ENCODE measurements at places on chromosomes 1 and 21. TPM values are rescaled to one million over a fixed set of nuclear protein-coding genes. Genes with fewer than 3 reads are reported as not detected.

Gene TMCC2
- polyA plus RNA-seq: 11.2 TPM

DNA sequence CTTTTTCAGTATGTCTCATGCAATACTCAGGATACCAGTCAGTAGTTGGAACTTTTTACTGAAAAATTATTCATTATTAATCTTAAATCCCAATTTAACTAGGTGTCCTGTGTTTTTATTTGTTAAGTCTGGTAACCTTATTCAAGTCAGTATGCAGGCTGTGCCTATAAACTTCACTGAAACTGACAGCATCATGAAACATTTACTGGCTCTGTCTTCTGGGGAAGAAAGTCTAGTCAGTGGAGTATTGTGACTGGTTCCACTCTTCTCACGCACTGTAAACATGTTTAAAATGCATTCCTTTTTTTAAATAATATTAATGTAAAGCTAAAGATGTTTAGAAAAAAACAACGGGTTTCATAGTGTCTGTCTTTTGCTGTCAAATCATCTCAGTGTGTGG, 739.7 kb downstream of the LTN1 start:
- H3K4me3 ChIP-seq: no peak overlapping the region
- H3K36me3 ChIP-seq: no peaks in the 10 kb centered on the region
- no peak overlapping the region for H3K27ac ChIP-seq
- no peaks in the 10 kb centered on the region for H3K27me3 ChIP-seq
- no peaks in the 10 kb centered on the region for H3K4me1 ChIP-seq

Gene NES
- polyA plus RNA-seq: 13.2 TPM

DNA sequence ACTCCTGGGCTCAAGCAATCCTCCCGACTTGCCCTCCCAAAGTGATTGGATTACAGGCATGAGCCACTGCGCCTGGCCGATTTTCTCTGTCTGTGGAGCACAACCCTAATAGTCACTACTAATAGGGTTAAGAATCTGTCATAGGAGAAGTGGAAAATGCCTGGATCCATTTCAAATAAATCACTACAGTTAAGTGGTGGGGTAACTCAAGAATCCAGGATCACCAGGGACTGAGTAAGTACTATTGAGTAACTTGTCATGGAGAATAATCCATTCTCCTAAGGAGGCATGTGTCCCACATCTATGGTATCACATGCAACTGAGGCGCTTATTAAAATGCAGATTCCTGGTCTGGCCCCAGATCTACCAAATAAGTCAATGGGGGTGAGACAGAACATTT, 53.2 kb downstream of the OPTC start:
- H3K36me3 ChIP-seq: no peaks in the 10 kb centered on the region
- no peak overlapping the region for H3K4me3 ChIP-seq
- no peaks in the 10 kb centered on the region for H3K27me3 ChIP-seq
- no peaks in the 10 kb centered on the region for H3K4me1 ChIP-seq
- no peak for DNase-seq

- H3K27me3 ChIP-seq: peaks cover 4% of the 10 kb centered on the region
- DNase-seq: no peak
- no peak overlapping the region for H3K4me3 ChIP-seq
These were observed 241.0 kb downstream of the RHOU start for GRCh38 chr1:228976316-228976715.

- H3K4me3 ChIP-seq: peak overlapping the region; percentile 79
- H3K4me1 ChIP-seq: no peaks in the 10 kb centered on the region
- no peak overlapping the region for H3K27ac ChIP-seq
- peaks cover 21% of the 10 kb centered on the region for H3K27me3 ChIP-seq
These were observed 502 bp downstream of the VANGL2 start for GRCh38 chr1:160400646-160401486.

DNA sequence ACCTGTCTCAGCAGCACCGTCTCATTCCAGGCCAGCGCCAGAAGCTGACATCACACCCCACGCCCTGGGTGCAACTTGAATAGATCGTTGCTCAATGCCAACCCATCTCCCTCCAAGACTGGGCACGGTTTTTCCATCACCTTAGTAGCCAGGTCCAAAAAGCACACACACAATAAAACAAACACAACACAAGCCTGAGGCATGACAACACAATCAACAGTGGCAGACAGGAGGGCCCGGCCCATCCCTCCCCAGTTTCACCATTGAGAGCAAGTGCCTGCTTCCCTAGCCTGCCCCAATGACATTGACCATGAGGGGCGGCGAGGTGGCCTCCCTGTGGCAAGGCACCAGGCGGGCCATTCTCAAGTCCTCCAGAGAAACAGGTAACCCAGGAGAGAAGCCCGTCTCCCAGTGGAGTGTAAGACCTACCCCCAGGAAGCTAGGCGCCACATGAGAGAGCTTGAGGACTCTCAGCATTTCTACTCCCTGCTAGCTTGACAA, 2.7 kb downstream of the IFFO2 start:
- peaks cover 63% of the 10 kb centered on the region for H3K4me1 ChIP-seq
- no peaks in the 10 kb centered on the region for H3K36me3 ChIP-seq
- H3K4me3 ChIP-seq: peak overlapping the region; percentile 92
- no peak for DNase-seq
- peak overlapping the region; percentile 78 for H3K27ac ChIP-seq
- H3K27me3 ChIP-seq: no peaks in the 10 kb centered on the region

Gene GNL2
- polyA plus RNA-seq: 132 TPM

GRCh38 chr1:155424091-155424490, 103.4 kb downstream of the RUSC1 start:
- H3K36me3 ChIP-seq: no peaks in the 10 kb centered on the region
- no peaks in the 10 kb centered on the region for H3K4me1 ChIP-seq
- no peak overlapping the region for H3K4me3 ChIP-seq

- H3K4me3 ChIP-seq: no peak overlapping the region
- no peaks in the 10 kb centered on the region for H3K27me3 ChIP-seq
- no peaks in the 10 kb centered on the region for H3K36me3 ChIP-seq
- peaks cover 12% of the 10 kb centered on the region for H3K4me1 ChIP-seq
- DNase-seq: no peak
These were observed 38.8 kb upstream of the SUCO start for GRCh38 chr1:172494166-172494565.

Gene ZMYND12
- 6.1 TPM for polyA plus RNA-seq

Gene SLC9C2
- polyA plus RNA-seq: 0.32 TPM

- H3K36me3 ChIP-seq: no peaks in the 10 kb centered on the region
- no peaks in the 10 kb centered on the region for H3K27me3 ChIP-seq
- H3K4me3 ChIP-seq: no peak overlapping the region
- DNase-seq: no peak
- H3K27ac ChIP-seq: no peak overlapping the region
These were observed 98.3 kb downstream of the CD58 start for GRCh38 chr1:116472431-116472961.

GRCh38 chr21:15638856-15639549, 90.8 kb upstream of the USP25 start:
- H3K27me3 ChIP-seq: no peaks in the 10 kb centered on the region
- no peak overlapping the region for H3K4me3 ChIP-seq
- no peaks in the 10 kb centered on the region for H3K36me3 ChIP-seq

DNA sequence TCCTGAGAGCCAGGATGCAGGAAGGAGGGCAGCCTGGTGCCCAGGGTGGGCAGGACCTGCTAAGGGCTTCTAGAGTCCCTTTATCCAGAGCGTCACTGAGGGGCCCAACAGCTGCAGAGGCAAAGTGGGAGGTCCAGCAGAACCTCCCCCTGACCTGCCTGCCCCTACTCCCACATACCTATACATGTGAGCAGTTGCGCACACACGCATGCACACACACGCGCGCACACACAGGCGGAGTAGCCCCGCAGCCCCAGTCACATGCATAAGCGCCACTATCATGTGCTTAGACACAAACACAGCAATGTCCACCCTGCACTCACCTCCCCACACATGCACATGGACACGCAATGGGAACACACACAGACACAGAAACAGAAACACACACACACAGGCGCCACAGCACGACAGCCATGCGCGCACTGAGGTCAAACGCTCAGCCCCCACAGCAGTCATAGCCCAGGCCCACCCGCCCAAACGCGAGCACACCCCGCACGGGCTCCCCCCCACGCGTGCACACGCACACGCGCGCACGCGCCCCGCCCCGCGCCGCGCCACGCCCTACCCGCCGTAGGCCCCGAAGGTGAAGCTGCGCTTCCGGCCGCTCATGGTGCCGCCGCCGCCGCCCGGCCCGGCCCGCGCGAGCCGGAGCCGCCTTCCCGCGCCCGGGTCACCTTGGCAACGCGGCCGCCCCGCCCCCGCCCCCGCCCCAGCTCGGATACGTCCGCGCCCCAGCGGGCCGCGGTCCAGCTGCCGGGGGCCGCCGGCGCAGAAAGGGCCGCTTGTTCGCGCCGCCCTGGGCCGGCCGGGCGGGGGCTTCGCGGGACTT, 17.7 kb downstream of the RAP1GAP start:
- no peaks in the 10 kb centered on the region for H3K36me3 ChIP-seq
- no peaks in the 10 kb centered on the region for H3K27me3 ChIP-seq
- no peak overlapping the region for H3K4me3 ChIP-seq

Gene PRAMEF12
- not detected for polyA plus RNA-seq

GRCh38 chr1:20138346-20138745, 777 bp upstream of the PLA2G2F start:
- no peak overlapping the region for H3K4me3 ChIP-seq
- H3K27ac ChIP-seq: no peak overlapping the region

DNA sequence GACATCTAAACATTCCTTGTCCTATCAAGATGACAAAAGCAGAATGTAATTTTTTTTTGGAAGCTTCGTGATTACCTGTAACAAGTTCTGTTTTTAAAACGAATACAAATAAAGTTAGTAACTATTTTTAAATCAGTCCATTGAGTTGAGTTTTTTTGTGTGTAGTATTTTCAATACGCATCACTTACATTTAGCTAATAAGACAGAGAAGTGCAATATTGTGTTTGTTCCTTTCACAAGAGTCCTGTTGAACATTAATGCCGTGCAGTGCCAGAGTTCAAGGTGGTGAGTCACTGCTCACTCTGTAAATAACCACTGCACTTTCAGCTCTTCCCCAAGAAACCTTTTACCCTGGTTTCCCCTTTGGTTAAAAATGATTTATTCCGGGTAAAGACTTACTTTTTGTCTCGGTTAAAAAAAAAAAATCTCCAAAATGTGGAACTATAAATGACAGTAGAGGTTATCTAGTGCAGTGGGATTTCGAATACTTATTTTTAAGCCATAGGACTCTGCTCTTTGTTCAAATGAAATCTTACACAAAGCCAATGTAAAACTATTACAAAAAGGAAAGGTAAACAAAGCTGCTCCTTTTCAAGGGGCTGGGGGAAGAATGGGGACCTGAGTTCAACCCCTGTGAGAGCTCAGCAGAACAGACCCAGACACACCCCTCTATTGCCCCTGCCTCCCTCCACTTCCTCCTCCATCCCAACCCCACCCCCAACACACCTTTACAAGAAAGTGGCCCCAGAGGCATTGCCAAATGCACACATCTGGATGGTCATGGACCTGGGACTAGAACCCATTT, 14.8 kb upstream of the NCMAP start:
- peak; percentile 29 for DNase-seq
- no peaks in the 10 kb centered on the region for H3K36me3 ChIP-seq
- H3K4me3 ChIP-seq: no peak overlapping the region
- no peaks in the 10 kb centered on the region for H3K4me1 ChIP-seq

Gene TMEM52
- polyA plus RNA-seq: 20.9 TPM

- no peaks in the 10 kb centered on the region for H3K36me3 ChIP-seq
- DNase-seq: no peak
- H3K27ac ChIP-seq: no peak overlapping the region
- no peaks in the 10 kb centered on the region for H3K4me1 ChIP-seq
- no peaks in the 10 kb centered on the region for H3K27me3 ChIP-seq
These were observed 511.9 kb downstream of the PTPRC start for GRCh38 chr1:199150756-199151155.

DNA sequence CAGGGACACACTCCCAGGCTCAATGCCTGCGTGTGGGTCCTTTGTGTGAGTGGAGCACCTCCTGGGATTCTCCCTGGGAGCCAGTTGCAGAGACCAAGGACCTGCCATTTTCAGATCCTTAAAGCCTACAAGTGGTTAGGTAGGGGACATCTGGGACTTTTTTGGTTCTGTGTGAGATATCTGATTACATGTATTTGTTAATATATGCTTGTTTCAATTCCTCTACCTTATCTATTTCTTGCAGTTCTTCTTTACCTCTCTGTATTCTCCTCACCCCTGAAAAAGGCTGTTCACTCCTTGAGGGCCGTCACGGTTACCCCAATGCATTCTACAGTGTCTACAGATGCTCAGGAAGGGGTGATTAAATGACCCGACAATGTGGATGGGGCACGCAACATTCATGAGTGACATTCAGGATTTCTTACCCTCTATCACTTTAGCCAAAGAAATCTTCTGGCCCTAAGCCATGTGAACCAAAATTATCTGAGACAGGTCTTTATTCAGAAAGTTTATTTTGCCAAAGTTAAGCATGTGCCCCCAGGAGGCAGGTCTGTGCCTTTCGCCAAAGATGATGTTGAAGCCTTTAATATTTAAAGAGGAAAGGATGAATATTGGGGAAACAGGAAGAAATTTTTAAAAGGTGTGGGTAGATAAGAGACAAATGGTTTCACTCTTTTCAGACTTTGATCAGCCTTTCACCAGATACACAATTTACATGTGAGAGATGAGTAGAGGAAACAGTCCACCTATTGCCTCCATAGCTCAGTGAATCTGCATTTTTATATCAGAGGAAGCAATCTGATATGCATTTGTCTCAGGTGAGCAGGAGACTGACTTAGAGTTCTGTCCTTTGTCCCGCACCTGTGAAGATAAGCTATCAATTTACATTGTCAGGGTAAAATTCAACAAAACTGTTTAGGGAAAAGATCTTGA, 44.6 kb upstream of the MPZL1 start:
- no peak overlapping the region for H3K27ac ChIP-seq
- H3K27me3 ChIP-seq: no peaks in the 10 kb centered on the region
- H3K36me3 ChIP-seq: no peaks in the 10 kb centered on the region

Gene PTGS2
- polyA plus RNA-seq: 0.77 TPM

- no peaks in the 10 kb centered on the region for H3K36me3 ChIP-seq
- H3K27me3 ChIP-seq: peaks cover 10% of the 10 kb centered on the region
- no peak overlapping the region for H3K27ac ChIP-seq
- no peak overlapping the region for H3K4me3 ChIP-seq
- no peak for DNase-seq
- H3K4me1 ChIP-seq: no peaks in the 10 kb centered on the region
These were observed 18.0 kb upstream of the TRIM17 start for GRCh38 chr1:228434689-228435088.

DNA sequence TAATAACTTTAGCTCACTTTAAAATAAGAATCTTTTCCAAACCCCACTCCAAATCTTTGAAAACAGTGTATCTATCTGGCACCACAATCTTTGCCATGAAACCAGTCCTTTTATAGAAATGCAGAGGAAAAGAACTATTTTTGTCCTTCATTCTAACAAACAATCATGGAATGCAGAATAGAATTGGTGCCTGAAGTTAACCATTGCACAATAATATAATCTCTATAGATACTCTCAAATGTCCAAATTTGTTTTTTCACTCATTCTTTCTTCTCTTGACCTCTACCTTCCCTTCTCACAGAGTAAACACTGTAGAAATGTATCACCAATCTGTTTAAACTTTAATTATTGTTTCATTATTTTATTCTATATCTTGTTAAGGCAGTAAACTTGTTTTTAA, 34.8 kb downstream of the TTLL7 start:
- no peak overlapping the region for H3K27ac ChIP-seq
- no peaks in the 10 kb centered on the region for H3K36me3 ChIP-seq
- no peaks in the 10 kb centered on the region for H3K27me3 ChIP-seq

Data from adrenal gland (tissue), 19 donors.